ENCODE measurements at places on chromosomes 7 and 10.

DNA sequence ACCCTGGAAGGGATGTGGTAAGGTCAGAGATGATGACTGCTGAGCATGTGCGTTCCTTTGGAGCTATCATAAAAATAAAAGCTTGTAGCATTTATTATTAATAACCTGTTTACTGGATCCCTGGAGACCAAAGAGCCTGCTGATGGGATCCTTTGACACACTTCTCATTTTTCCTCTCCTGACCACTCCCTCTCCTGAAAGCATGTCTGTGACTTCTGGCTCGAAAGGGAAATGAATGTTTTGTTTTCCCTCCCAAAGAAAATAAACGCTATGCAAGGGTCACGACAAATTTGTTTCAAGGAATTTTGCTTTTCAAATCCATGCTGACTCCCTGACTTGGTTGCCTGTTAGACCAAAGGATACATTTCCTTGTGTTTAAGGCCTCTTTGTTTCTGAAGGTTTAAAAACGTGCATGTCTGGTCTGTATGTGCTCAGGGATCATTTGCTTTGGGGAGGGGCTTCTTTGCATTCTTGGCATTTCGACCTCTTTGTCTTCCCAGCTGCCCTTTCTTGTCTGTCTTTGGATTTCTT is 185.1 kb upstream of the AGK start:
- DNase-seq, result no peak

DNA sequence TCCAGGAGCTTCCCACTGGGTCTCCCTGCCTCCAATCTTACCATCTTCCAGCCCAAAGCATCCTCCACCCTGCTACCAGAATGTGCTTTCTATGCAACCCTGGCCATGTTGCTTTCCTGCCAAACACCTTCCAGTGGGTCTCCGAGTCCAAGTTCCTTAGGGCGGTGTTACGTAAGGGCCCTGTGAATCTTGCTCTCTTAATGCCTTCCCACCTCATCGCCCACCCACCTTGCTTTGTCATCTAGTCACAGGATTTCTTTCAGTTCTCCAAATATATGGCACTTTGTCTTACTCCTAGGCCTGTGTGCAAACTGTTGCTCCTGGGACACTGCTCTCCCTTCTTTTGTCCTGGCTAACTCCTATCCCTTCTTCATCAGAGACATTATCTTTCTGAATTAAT is 344.5 kb downstream of the RPS24 start:
- no peak for DNase-seq

DNA sequence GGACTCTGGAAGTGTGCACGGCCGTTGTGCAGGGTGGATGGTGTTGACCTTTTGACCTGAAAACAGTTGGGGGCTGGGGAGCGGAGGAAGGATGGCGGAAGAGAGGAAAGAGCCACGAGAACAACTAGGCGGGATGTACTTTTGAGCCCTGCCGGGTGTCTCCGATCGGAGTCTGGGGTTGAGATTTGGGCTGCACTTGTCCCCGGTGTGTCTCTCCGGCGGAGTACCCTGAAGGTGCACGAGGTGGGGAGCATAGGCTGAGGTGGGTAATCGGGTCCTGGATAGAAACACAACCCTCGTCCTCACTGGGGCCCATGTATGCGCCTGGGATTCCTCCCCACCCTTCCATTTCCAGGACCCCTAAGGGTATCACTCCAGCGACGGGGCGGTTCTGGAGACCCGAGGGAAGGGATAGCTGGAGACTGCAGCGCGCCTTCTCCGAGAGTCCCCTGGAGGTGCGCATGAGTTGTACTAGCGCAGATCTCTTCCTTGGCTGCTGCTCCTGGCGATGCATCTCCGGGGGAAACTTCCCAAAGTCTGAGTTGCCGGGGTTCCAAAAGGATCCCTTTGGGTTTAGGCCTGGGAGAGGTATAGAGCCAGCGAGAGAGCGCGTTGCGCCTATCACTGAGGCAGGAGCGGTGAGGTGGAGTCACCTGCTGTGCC is 4.6 kb upstream of the HMX2 start:
- no peak for DNase-seq

GRCh38 chr10:8056871-8057331 is 2.4 kb downstream of the GATA3 start:
- peak; percentile 55 for DNase-seq

DNA sequence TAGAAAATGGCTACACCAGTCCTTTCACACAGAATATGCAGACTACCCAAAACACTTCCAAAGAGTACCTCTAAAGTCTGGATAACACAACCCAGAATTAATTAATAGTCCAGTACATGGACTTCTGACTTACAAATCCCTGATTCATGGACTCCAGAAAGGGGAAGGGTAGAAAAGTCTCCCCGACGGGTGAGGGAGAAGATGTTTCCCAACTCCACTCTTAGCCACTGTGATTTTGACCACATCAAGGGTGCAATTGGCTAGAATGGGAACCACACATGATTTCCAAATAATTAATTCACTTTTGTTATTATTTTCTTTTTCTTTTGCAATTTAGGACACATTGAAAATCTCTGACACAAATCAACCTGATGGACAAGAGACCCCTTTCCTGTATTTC is 1.4 kb downstream of the TMEM130 start:
- DNase-seq, result no peak

GRCh38 chr7:155811895-155812761 is at the start of gene SHH:
TSS of gene SHH (minus strand) at chr7:155812463. CDS start at chr7:155812122, 341 bp downstream.
- no peak for DNase-seq

- DNase-seq, result no peak
Measured at GRCh38 chr10:75568450-75569130, 137.2 kb downstream of the LRMDA start.

DNA sequence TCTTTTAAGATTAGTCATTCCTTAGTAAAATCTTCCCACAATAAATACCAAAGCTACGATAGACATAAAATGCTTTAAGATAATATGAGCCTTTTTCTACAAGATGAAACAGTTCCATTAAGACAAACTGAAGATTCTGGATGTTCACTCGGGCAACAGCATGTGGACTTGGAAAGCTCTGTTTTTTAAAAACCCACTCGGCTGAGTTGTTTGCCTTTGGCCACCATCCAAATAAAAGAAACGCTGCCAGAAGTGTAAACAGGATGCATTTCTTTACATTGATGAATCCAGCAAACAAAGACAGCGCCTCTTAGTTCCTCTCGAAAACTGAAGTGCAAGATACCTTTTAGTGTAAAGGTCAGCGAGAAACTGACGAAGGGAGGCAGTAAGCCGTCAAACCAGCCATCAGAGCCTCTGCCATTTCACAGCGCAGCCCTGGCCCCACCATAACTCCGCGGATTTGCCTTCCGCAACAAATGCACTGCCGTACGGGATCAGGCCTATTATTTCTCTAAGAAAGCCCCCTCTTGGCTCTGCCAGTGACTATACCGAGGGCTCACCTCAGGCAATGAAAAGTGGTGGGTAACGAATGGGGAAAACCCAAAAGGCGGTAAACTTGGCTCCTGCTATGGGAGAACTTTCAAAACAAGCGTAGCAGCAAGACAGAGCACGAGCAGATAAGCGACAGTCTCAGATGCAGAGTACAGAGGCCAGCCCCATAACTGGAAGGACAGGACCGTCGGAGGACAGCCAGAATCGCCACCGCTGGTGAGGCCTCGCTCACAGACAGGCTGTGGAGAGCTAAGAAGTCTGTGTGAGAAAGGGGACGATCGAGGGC is 41.4 kb downstream of the GNA12 start:
- no peak for DNase-seq

GRCh38 chr7:150432915-150433892 is 17.2 kb upstream of the GIMAP8 start:
- no peak for DNase-seq

DNA sequence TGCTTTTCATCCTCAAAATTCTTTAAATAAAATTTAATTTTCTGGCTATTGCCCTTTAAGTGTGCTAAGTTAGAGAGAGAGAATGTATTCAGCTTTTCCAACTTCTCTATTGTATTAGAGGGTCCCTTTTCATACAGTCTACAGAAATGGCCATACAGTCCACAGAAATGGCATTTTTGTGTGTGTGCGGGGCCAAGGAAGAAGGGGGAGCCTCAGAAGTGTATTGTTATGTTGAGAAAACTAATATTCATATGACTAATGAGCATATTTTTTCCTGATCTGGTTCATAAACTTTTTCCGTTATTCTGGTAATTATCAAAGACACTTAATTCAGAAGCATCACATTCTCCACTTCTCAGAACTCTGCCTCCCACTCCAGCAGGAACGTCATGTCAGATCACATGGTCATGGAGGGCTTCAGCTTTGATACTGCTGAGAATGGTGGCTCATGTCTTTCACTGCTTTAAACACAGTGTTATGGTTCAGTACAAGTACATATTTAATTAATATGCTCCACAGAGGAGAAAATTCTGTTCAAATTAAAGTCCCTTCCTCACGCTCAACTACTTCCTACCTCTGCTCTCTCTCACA is 37.1 kb downstream of the ELMO1 start:
- peak; percentile 45 for DNase-seq

- DNase-seq, result no peak
Measured at GRCh38 chr7:152363798-152364197, 72.0 kb downstream of the KMT2C start.
